ENCODE measurements at places on chromosomes 2 and 18.

DNA sequence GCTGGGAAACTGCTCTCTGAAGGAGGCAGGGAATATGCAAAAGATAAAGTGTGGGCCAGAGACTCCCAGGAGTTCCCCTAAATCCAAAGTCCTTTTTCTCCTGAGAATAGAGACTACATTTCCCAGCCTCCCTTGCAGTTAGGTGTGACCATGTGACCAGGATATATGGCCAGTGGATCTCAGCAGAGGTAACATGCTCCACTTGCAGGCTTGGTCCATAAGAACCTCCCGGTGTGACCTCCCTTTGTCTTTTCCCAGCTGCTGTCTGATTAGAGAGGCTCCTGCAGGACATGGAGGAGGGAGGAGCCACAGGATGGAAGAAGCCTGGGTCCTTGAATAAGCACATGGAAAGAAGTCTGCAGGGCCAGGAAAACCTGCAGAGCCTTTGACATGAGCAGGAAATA is 76.2 kb downstream of the TGFA start:
- DNase-seq, result peak; percentile 48

DNA sequence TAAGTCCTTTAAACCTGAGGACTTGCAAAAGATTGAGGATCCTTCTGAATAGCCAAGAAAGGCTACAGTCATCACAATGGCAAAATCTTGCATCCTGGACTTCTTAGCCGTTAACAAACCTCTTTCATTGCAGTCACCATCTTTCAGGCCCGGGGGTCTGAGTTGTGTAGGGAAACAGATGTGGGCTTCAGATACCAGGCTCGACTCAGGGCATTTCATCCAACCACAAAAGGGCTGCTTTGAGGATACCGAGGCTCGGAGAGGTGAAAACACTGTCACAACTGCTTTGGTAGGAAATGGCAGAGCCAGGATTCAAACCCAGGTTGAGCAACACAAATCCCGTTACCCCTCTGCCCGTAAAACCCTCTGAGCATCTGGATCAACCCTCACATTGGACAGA is 147.4 kb downstream of the TFCP2L1 start:
- DNase-seq, result no peak

DNA sequence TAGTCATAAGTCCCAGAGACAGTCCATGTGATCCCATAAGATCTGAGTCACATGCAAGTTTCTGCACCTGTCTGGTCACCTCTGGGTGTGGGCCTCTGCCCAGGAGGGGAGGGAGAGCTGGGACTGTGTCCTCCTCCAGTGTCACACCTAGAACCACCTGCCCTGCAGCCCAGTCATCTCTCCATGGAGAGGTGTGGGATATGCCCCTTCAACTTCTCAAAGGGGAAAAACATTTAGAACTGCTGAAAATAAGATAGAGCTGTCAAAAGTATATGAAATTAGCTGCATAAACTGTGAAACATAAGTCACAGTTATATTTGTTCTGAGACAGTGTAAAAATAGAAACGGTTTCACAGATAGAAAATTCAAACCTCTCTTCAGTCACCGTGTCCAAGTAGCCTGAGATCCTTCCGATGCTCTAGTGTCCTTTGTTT is 55.4 kb downstream of the NGEF start:
- DNase-seq, result no peak

DNA sequence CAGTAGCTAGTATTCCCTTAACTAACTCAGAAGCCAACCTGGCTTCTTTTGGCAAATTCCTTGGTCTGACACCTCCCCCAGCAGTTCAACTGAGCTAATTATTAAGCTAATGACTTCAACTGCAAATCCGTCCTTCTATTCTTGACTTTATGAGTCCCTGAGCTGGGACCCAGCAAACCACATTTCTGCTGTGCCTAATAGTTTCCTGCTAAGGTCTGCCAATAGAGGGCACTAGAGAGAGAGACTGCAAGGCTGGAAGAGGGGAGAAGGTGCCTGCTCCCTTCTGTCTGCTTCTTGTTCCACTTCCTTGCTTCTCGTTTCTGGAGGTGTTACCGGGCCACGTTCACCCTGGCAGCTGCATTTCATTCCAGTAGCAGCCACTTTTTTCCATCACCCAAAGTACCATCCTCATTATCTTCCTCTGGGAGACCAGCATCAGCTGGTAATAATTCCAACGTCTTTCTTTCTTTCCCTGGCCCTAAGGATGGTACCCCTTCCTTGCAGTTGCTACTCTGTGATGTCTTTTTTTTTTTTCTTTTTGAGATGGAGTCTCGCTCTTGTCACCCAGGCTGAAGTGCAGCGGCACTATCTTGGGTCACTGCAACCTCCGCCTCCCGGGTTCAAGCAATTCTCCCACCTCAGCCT is 352.0 kb downstream of the TNS1 start:
- DNase-seq, result peak; percentile 84

Measured in iPS DF 6.9 (cell line).